Fibroblast of skin of left biceps (primary cell): ENCODE measurements at places on chromosomes 3 and 15.

GRCh38 chr15:79283252-79284048 lies 928 bp downstream of the ANKRD34C start:
- DNase-seq = no peak

- DNase-seq = no peak
Measured at GRCh38 chr3:18988614-18989229, 159.6 kb upstream of the KCNH8 start.

DNA sequence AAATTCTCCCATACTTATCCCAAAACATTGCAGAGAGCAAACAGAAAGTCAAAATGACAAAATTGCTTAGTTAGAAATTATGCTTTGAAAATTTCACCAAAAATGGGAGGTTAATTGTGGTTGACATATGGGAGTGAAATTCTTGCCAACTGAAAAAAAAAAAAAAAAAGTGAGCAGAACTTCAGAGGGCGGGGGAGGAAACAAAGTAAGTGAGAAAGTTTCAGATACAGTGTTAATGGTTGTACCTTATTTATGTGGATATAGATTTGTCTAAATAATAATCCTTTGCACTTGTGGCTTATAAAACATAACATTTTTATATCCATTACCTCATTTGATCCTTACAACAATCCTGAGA lies 91.5 kb upstream of the RAP2B start:
- no peak for DNase-seq

GRCh38 chr15:81183439-81183775 lies 13.3 kb upstream of the IL16 start:
- DNase-seq = no peak

- DNase-seq = no peak
Measured at GRCh38 chr15:31379577-31379976, 52.9 kb downstream of the KLF13 start.

GRCh38 chr3:155714295-155714718 lies 30.6 kb downstream of the PLCH1 start:
- no peak for DNase-seq

DNA sequence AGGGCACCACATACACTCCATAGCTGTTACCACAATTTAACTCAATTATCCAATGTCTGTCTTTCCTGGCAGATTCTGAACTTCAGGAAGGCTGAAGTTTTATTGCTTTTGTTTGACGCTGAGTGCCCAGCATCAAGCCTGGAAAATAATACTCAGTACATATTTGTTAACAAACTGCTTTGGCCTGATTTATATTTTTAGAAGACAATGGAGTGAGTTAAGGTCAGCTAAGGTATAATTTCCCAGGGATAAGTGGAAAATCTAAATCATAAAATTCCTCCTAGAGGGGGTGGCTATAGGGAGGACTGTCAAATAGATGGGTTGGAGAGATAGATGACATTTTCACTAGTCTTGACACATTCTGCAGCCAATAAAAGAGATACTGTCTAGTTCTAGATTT lies 659.4 kb upstream of the ADAMTS9 start:
- no peak for DNase-seq

DNA sequence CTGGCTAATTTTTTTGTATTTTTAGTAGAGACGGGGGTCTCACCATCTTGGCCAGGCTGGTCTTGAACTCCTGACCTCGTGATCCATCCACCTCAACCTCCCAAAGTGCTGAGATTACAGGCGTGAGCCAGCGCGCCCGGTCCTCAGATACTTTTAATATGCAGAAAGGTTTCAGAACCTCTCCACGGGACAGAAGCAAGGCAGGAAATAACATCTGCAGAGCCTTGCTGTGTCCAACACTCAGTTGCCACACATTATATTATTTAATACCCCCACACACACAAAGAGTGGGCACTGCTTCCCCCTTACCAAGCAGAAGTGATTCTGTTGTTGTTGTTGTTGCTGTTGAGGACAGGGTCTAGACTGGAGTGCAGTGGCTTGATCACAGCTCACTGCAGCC lies 28.0 kb downstream of the OSBPL10 start:
- DNase-seq = no peak

DNA sequence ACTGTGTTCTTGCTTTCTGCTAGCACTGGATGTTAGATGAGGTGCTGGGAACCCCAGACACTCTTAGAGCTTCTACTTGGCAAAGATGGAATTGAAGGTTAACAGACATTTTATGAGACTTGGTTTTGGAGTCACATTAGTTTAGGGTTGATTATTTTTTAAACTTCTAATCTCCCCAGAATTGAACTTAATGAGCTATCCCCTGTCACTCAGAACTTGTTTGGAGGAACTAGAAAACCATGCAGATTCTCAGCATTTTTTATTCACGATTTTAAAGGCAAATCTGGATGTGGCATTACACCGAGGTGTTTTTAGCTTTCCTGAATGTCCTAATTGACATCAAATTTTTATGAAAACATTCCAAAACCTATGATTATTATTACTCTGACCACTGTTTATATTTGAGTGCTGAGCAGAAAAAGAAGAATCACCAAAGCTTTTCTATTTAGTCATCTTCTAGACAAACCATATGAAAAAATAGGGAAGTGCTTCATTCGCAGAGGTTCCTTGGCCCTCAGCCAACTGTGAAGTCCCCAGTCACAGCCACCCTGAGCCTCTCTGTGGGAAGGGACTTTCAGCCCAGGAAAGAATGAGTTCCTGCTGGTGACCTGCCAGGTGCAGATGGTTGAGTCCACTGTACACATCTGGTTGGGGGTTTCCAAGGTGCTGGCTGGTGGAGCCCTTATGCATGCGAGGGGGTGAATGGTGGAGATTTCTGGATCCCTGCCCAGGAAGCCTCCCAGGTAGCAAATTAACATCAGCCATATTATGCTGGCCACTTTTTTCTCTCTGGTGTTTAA lies 196.0 kb upstream of the TOPAZ1 start:
- no peak for DNase-seq

- no peak for DNase-seq
Measured at GRCh38 chr3:35654476-35654875, 15.2 kb downstream of the ARPP21 start.

DNA sequence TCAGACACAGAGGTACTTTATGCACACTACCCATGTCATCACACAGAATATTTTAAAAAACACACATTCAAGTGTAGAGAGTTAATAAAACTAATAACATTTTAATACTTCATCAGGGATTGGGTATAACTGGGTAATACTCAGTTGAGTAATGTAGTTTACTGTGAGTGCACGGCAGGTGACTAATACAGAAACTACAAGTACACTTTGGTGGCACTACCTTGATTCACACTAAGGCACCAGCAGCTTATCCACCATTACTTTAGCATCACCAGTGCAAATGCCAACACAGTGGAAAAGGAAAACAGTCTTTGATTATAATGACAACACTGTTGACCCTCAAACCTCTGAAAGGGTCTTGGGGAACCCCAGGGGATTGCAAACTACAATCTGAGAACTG lies 33.6 kb downstream of the ZNF280D start:
- no peak for DNase-seq

- peak; percentile 84 for DNase-seq
Measured at GRCh38 chr15:41490355-41490754, 3.3 kb upstream of the ITPKA start.

DNA sequence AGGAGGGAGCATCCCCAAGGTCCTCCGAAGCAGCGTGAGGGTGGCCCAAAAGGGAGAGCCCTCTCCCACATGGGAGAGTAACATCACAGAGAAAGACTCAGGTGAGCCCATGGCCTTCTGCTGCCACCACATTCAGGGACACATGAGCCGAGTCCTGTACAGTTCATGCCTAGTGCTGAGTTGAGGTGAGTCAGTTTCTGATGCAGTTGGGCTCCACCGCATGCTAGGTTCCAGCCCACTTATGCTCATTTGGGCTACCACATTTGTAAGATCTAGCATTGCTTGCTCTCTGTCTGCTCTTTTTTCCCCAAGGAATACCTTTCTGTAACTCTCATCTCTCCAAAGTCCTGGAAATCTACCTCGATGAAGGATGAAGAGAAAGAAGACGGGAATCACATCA lies 77.1 kb downstream of the SETD5 start:
- DNase-seq = no peak

DNA sequence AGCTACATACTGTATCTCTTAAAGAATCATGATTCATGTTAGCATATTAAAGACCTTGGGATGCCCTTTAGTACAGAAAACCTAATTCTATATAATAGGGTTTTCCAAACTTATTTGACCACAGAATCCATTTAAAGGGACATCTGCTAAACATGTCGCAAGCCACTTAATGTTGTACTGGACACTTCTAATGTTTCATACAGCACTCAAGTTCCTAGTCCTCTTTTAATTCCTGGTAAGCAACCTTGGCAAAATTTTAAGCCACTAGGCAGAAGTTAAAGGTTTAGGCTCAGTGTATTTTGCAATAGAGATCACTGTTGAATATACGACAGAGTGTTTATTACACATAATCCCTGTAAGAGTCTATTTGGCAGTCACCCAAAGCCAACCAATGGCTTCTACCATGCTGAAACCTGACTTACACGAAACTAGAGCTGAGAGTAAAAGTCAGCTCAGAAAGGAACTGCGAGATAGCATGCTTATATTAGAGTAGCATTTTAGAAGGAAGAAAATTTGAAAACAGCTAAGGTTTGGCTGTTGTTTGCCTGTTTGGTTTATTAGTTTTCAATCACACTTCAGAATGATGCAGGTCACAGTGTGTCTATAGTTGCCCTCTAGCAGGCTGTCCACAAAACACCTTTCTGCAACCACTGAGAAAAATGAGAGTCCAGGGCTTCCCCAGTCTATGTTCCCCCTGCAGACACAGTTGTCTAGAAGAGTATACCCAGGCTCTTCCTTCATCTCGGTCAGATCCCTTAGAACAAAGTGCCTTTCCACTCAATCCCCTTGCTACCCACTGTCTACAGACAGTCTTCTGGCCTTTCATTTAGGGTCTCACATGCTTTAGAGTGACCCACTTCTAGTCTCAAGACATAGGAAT lies 104.4 kb downstream of the FMN1 start:
- peak; percentile 40 for DNase-seq

- DNase-seq = peak; percentile 86
Measured at GRCh38 chr3:197031315-197032285, 2.0 kb upstream of the MELTF start.

GRCh38 chr3:45409921-45410320 lies 21.5 kb downstream of the LARS2 start:
- no peak for DNase-seq
